ENCODE measurements at places on chromosomes 7 and 10.

GRCh38 chr10:52701647-52702046 is 70.9 kb downstream of the MBL2 start:
- DNase-seq: no peak

- no peak for DNase-seq
Observed at GRCh38 chr10:94607111-94607510, 61.5 kb downstream of the HELLS start.

DNA sequence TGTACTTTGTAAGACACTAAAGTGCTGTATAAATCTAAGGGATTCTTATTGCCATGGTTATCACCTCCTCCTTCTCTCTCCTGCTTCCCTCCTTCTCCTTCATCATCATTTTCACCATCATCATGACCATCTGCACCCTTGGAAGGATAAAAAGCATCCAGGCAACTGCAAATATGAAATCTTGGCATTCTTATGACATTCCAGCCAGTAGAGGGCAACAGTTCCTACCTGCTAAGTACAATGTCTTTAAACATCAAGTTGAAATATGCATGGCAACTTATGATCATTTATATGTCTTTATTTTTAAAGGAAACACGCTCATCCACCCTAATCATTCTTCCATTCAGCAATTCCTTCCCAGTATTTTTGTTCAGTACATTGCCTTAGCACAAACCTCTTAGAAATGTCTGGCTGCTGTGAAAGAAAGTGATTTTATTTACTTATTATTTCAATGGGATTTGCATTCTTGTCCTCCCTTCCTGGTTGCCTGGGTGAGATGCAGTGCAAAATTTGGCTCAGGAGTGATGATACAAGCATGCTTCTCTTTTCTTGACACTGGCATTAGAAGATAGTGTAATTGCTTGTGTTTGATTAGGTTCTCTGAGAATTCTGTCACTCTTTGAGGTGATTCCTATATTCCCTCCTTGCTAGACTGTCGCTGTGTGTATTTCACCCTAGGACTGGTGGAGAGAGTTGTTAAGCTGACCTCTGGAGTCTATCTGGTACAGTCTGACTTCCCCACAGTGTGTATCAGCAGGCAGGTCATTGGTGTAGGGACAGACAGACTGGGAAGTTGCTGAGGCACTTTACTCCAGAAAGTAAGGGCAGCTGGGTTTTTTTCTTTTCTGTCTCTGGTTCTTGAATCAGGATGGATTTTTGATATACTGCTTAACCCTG is 188.5 kb upstream of the BMPER start:
- DNase-seq: no peak

DNA sequence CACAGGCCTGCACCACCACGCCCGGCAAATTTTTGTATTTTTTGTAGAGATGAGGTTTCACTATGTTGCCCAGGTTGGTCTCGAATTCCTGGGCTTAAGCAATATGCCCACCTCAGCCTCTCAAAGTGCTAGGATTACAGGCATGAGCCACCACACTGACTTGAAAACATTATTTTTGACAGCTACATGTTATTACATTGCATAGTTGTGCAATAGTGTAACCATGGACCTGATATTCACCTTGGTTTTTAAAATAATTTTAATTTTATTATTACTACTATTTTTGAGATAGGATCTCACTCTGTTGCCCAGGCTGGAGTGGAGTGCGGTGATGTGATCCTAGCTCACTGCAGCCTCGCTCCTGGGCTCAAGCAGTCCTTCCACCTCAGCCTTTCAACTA is 18.4 kb downstream of the AKAP9 start:
- DNase-seq: no peak

- no peak for DNase-seq
Observed at GRCh38 chr7:88522771-88523293, 216.1 kb upstream of the STEAP4 start.

DNA sequence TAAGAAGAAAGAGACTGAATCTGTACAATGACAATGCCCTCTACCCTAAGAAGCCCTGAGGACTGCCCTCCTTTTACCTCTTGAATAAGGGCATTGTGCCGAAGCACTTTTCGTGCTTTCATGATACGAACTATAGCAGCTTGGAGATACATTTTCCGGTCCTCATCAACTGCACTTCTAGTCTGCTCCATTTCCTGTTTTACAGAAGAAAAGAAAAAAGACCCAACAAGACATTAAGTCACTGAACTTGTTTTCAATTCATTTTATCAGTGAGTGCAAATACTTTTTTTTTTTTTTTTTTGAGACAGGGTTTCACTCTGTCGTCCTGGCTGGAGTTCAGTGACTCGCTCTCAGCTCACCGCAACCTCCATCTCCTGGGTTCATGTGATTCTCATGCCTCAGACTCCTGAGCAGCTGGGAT is 78.4 kb downstream of the CUL2 start:
- no peak for DNase-seq

- DNase-seq: no peak
Observed at GRCh38 chr7:14018751-14019150, 29.3 kb upstream of the ETV1 start.

- DNase-seq: no peak
Observed at GRCh38 chr10:23047201-23048050, 48.0 kb upstream of the MSRB2 start.

DNA sequence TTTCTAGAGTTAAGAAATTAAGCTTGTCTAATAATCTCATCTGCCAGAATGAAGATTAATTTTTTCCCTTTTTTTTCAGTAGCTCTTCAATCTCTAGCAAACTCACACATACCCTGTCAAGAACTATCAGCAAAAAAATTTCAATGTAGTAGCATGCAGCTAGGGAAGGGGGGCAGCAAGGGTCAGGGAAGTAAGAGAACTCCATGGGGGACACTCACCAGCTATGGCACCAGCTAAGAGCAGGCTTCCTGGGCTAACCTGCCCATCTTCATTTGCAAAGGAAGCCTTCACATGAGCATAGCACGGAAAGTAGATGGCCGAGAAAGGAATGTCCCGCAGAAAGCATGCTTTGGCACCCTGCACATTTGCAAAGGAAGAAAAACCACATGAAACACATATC is 190.4 kb downstream of the SLC25A13 start:
- DNase-seq: no peak

DNA sequence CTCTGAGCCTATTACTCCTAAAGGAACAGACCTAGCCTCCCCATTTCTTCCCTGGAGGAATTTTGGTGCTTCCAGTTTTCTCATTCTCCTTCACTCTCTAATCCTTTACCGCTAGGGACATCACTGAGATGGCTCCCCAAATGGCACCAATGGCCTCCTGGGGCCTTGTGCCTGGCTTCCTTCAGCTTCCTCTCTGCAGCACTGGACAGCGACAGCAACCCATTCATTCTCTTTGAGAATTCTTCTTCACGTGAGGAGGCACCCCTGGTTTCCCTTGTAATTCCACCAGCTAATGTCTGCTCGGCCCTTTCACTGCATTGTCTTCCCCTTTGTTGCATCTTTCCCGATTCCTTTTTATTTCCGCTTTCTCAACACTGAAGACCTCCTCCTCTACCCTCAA is 24.6 kb upstream of the KDM7A start:
- DNase-seq: no peak

GRCh38 chr7:4861227-4861626 is 603 bp downstream of the PAPOLB start:
- DNase-seq: no peak

GRCh38 chr7:122364761-122365280 is 60.3 kb upstream of the FEZF1 start:
- no peak for DNase-seq

GRCh38 chr10:96255549-96256333 is 15.6 kb downstream of the BLNK start:
- no peak for DNase-seq

GRCh38 chr7:55545496-55545895 is 26.8 kb downstream of the VOPP1 start:
- no peak for DNase-seq

DNA sequence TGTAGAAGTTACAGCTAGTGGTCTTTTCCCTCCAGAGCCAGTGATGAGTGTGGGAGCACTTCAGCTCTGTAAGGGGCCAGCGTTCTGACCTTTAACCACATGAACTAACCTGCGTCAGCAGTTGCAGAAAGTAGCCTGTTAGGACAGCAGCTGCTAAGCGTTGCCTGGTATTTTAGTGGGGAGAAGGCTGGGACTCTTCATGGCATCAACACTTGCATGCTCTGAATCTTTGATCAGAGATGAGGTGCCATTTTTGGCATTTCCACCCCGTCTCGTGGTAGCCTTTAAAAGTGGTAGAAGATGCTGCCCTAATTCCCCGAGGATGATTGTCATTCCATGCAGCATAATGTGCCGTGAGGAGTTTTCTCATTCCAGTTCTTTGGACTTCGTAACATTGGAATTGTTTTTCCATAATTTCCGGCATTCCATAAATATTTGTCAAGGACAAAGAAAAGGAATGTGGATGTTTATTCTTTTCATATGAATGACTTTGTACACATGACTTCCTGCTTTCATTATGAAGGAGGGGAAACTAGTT is 92.2 kb downstream of the AVL9 start:
- DNase-seq: no peak

GRCh38 chr7:128947854-128948253 is 10.1 kb downstream of the IRF5 start:
- no peak for DNase-seq

DNA sequence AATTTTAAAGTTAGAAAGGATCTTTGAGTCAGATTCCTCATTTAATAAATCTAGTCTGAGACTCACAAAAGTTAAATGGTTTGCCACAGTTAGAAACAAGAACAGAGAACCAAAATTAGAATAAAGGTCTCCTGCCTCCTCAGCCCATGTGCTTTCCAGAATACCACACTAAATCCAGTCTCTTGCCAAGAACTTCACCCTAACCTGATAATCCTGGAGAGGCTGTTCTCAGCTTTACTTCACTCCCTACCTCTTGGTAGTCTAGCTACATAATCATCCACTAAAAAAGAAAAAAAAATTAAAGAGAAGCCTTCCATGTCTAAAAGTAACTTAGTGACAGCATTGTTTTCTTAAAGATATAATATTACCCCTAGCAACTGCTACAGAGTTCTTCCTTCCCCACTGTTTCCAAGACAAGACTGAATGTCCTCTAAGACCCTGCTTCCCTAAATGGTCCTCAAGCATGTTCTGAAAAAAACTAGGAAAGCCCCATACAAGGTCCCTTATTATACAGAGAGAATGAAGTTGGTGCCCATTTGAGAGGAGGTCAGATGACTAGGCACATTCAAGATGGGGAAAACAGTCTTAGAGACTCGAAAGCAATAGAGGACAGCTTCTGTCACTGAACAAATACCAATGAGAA is 56.8 kb downstream of the ZNF438 start:
- no peak for DNase-seq

GRCh38 chr10:67788028-67788886 is 49.7 kb downstream of the DNAJC12 start:
- peak; percentile 60 for DNase-seq

GRCh38 chr10:19651549-19651948 is 164.7 kb upstream of the PLXDC2 start:
- DNase-seq: no peak

DNA sequence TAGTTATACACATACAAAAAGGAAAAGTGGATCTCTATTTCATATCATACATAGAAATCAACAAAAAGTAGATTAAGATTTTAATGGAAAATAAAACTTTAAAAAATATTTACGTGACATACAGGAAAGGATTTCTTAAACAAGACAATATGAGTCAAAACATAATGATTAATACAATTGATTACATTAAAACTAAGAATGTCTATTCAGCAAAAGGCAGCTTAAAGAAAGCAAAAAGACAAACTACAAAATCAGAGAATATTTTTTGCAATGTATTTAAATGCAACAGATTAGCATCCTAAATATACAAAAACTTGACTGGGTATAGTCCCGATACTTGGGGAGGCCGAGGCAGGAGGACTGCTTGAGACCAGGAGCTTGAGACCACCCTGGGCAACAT is 50.5 kb downstream of the VAX1 start:
- DNase-seq: no peak

GRCh38 chr10:78222096-78222790 is 188.6 kb downstream of the RPS24 start:
- DNase-seq: no peak

DNA sequence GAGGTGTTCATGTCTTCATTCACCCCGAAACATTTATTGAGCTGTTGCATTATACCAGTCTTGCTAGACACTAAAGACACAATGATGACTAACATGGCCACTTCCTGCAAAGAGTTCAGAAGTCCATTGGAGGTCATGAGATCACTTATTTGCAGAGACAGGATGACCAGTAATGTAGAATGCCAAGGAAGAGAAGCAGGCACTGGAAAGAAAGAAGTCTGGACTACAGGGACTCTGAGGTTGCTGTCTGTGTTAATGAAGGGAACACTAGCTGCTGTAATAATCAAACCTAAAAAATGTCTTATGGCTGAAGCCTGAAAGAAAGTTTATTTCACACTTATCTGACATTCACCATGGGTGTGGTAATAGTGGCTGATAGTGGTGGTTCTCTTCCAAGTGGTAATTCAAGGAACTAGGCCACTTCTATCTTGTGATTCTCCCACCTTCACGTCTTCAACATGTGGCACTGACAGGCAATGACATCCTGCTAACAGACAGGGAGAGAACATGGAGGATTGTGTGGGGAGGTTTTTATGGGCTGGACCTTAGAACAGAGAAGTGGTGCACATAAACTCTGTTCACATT is 89.2 kb upstream of the MKLN1 start:
- DNase-seq: no peak

DNA sequence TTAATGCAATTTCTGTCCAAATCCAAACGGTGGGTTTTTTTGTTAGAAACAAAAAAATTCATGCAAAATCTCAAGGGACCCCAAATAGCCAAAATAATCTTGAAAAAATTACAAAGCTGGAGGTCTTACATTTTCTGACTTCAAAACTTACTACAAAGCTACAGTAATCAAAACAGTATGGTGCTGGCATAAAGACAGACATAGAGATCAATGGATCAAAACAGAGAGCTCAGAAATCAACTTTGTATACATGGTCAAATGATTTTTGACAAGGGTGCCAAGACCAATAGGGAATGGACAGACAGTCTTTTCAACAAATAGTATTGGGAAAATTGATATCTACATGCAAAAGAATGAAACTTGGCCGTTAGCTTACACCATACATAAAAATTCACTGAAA is 21.7 kb upstream of the CYP3A4 start:
- DNase-seq: no peak

- no peak for DNase-seq
Observed at GRCh38 chr7:31108097-31108657, 56.1 kb downstream of the ADCYAP1R1 start.

DNA sequence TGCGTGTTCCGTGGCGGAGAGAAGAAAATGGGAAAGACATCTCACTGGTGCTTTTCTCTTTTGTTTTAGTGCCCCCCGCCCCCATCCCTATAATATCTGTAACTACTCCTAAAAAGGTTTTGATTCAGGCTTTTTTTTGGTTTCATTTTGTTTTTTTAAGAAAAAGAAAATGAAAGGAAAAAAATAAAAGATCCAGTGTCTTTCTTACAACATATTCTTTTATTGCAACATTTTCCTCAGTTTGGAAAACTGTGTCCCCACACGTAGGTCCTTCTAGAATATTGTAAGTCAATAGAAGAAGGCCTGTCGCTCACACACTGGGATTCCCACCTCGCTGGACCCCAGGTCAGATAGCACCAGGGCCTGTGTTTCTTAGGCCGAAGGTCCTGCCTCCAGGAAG is 20.6 kb downstream of the AIFM2 start:
- DNase-seq: no peak

GRCh38 chr10:239109-239508 is 103.9 kb downstream of the ZMYND11 start:
- no peak for DNase-seq
